ENCODE measurements at places on chromosomes 3 and 15.
A peak's percentile ranks its signal among the peaks of the same experiment; 100 is the strongest.

GRCh38 chr15:91265416-91265940 lies 165.4 kb downstream of the SV2B start:
- no peak for DNase-seq

GRCh38 chr3:41018855-41019254 lies 180.4 kb upstream of the CTNNB1 start:
- no peak for DNase-seq

DNA sequence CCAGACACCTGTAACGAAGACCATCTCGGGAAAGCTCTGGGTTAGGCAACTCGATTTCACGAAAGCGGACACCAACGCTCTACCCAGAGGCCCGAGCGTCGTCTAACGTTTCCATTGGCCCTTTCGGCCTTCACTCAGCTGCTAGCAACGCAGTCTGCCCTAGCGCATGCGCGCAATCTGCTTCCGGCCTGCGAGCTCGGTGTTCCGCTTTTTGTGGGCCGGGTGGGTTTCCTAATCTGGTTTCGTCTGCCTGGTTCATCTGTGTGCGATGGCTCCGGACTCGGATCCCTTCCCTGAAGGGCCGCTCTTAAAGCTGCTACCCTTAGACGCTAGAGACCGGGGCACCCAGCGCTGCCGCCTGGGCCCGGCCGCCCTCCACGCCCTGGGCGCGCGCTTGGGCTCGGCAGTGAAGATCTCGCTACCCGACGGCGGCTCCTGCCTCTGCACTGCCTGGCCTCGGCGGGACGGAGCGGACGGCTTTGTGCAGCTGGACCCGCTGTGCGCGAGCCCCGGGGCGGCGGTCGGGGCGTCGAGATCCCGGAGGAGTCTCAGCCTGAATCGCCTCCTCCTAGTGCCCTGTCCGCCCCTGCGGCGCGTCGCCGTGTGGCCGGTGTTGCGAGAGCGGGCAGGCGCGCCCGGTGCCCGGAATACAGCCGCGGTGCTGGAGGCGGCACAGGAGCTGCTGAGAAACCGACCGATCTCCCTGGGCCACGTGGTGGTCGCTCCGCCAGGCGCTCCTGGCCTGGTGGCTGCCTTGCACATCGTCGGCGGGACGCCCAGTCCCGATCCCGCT lies 24.0 kb upstream of the GATM start:
- DNase-seq = peak; percentile 86

- DNase-seq = no peak
Measured at GRCh38 chr3:189563853-189564563, 67.2 kb upstream of the TP63 start.

GRCh38 chr3:43499256-43499655 lies 122.6 kb downstream of the ANO10 start:
- DNase-seq = no peak

- no peak for DNase-seq
Measured at GRCh38 chr3:39849992-39850715, 40.7 kb downstream of the MYRIP start.

- DNase-seq = no peak
Measured at GRCh38 chr3:31364188-31364587, 168.5 kb upstream of the STT3B start.

DNA sequence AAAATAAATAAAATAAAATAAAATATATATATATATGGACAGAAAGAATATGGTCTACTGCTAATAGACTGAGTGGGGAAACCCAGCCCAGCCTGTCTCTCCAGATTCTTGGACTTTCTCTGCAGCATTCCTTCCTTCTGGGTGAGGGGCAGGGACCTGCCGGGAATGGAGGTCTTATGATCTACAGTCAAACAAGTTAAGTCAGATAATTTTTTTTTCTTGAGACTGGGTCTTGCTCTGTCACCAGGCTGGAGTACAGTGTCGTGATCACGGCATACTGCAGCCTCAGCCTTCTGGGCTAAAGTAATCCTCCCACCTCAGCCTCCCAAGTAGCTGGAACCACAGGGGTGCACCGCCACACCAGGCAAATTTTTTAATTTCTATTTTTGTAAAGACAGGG lies 33.5 kb upstream of the ZNF774 start:
- DNase-seq = no peak

DNA sequence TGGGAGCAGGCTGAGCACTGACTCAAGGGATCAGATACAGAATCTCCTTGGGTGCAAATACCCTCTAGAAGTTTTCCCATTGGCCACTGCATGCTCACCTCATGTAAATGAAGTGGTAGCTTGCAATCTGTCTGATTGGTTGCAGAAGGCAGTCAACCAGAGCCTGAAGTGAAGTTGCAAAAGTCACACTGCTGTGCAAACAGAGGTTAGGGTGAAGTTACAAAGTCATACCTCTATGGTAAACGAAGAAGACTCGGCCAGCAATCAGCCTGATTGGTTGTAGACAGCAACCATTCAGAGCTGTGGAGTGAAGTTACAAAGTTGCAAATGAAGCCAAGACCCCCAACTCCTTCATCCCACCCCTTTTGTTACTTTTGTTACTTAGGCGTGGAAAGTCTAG lies 27.1 kb downstream of the STARD9 start:
- DNase-seq = no peak

DNA sequence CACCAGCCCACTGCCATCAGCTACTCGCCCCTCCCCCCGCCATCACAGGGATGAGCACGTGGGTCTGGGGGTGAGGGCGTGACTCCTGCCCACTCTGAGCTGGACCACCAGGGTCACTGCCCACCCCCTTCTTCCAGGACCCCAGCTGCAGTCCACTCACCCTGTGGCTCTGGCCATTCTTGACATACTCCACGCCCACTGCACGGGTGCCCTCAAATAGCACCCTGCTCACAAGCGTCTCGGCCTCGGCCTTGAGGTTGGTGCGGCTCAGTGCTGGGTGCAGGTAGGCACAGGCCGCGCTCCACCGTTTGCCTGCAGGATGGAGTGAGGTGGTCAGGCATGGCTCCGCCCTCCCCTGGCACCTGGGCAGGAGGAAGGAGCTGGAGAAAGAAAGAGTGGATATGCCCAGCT lies 23.9 kb downstream of the CHDH start:
- DNase-seq = no peak

GRCh38 chr15:52527911-52528563 lies 643 bp downstream of the MYO5A start:
- peak; percentile 51 for DNase-seq

DNA sequence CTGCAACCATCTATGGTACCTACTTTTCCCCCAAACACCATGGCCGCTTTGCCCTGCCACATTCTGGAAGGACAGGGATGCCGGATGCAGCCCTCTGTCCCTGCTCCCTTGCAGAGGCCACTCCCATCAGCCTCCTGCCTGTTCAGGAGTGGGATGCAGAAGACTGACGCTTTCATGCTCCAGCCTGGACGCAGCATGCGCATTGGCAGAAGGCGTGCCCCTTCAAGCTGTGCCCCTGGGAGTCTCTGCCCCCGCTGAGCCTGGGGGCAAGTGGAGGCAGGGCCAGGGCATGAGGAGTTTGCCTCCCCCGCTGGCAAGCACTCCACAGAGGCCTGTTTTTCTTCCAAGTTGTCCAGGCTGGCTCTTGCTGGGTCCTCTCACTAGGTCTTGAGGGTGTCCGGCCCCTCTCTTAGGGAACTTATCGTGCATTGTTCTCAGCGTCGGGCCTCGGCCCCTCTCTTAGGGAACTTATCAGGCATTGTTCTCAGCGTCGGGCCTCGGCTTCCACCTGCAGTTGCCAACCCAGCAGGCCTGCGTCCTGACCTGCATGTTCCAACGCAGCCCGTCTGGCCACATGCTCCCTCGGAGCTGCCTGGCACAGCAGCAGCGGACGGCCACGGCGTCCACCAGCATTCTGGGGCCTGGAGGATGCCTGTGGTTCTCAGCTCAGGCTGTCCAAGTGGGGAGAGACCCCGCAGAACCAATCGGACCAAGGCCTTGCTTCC lies 14.6 kb upstream of the SNRPA1 start:
- DNase-seq = no peak

DNA sequence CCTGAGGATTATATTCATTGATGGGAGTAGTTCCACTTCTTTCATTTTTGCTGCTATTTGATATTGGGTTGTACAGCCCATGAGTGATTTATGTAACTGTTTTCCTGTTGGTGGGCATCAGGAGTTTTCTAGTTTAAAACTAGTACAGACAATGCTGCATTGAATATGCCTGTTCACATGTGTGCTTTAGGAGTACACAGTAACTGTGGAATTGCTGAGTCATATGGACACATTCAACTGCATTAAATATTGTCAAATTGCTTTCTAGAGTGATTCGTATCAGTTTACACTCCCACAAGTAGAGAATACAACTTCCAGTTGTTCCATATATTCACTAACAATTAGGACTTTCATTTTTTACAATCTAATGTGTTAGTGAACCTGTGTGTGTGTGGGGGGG lies 59.8 kb upstream of the THSD4 start:
- no peak for DNase-seq

DNA sequence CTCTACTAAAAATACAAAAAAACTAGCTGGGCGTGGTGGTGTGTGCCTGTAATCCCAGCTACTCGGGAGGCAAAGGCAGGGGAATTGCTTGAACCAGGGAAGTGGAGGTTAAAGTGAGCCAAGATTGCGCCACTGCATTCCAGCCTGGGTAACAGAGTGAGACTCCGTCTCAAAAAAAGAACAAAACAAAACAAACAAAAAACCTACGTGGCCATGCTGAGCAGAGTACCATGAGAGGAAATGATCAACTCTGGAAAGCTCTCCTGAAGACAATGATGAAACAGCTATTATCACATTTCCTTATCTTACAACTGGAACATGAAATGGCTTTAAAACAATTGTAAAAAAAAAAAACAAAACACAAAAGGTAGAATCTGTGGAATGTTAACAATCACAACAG lies 75.2 kb downstream of the CHSY1 start:
- no peak for DNase-seq

- DNase-seq = no peak
Measured at GRCh38 chr3:50161320-50161719, 6.2 kb downstream of the SEMA3F start.
